ENCODE measurements at places on chromosomes 13 and 19.
A peak's percentile ranks its signal among the peaks of the same experiment; 100 is the strongest.

- no peak for DNase-seq
Observed at GRCh38 chr19:58010507-58010906, 7.9 kb upstream of the ZNF606 start.

- DNase-seq = no peak
Observed at GRCh38 chr19:30781047-30781446, 408.9 kb downstream of the ZNF536 start.

DNA sequence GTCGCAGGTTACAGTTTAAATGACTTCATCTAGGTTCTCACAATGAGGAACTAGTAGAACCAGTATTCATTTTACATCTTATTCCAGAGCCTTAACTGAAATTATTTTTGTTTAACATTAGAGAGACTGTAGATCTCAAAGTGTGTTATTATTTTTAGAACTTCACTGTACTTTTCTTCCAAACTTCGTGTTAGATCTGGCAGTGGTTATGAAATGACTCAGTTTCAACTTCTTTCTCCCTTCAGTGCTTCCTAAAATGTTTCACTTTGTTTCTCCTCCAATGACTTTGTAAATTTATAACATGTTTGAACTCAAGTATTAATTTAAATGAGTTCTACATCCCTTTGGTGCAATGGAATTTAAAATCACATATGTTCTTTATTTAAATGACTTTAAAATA, 139.3 kb downstream of the PCDH9 start:
- DNase-seq = no peak

- DNase-seq = no peak
Observed at GRCh38 chr13:25214491-25215252, 42.6 kb upstream of the AMER2 start.

DNA sequence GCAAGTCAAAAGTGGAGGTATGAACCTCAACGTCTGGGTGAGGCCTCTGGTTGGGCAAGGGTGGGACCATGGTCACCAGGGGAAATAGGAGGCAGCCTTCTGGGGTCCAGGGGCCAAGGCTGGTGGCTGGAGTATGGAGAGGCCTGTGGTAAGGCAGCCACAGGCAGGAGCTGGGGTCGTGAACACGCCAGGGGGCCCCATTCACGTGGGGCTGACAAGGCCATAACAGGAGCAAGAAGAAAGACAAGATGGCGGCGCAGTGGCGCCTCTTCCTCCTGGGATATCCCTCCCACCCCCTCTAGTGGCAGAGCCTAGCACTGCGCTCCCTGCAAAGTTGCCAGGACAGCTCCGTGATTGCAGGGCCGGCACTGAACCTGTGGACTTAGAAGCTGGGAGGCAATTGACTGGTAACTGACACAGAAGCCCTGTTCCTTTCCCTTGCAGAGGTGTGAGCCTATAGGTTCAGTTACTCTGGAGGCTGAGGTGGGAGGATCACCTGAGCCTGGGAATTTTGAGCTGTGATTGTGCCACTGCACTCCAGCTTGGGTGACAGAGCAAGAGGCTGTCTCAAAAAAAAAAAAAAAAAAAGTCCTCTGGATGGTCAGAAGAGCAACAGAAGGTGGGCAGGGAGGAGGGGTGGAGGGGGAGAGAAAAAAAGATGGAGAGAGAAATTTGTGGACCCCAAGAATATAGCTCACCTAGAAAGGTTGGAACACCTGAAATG, 19.7 kb upstream of the EDDM13 start:
- DNase-seq = peak; percentile 81

- no peak for DNase-seq
Observed at GRCh38 chr13:26914148-26914547, 153.6 kb upstream of the GPR12 start.

- peak; percentile 55 for DNase-seq
Observed at GRCh38 chr19:56110515-56111448, 10.3 kb downstream of the ZNF787 start.

GRCh38 chr13:41178040-41178439, 16.3 kb downstream of the KBTBD7 start:
- no peak for DNase-seq

DNA sequence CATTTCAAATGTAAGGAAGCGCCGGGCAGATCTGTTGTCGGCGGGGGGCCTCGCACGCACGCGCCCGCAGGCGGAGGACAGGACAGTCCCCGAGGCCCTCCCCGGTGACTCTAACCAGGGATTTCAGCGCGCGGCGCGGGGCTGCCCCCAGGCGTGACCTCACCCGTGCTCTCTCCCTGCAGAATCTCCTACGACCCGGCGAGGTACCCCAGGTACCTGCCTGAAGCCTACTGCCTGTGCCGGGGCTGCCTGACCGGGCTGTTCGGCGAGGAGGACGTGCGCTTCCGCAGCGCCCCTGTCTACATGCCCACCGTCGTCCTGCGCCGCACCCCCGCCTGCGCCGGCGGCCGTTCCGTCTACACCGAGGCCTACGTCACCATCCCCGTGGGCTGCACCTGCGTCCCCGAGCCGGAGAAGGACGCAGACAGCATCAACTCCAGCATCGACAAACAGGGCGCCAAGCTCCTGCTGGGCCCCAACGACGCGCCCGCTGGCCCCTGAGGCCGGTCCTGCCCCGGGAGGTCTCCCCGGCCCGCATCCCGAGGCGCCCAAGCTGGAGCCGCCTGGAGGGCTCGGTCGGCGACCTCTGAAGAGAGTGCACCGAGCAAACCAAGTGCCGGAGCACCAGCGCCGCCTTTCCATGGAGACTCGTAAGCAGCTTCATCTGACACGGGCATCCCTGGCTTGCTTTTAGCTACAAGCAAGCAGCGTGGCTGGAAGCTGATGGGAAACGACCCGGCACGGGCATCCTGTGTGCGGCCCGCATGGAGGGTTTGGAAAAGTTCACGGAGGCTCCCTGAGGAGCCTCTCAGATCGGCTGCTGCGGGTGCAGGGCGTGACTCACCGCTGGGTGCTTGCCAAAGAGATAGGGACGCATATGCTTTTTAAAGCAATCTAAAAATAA, 18.2 kb downstream of the IL17D start:
- peak; percentile 89 for DNase-seq

GRCh38 chr13:108527844-108528243, 101.6 kb upstream of the MYO16 start:
- no peak for DNase-seq

- no peak for DNase-seq
Observed at GRCh38 chr13:62110079-62110478, 694.4 kb upstream of the PCDH20 start.

DNA sequence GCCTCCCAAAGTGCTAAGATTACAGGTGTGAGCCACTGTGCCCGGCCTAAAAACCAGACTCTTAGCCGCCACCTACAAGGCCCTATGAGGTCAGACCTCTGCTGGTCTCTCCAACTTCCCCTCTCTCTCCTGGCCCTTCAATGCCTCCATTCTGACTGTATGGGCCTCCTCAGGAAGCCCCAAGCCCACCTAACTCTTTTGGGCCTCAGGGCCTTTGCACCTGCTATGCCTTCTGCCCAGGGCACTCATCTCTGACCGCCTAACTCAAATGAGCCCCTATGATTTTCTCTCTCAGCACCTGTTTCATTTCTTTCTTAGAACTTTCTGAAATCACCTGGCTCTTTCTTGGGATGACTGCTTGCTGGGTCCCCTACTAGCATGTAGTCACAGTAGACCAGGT, 6.4 kb downstream of the WIZ start:
- no peak for DNase-seq

GRCh38 chr19:19535311-19536191, 2.5 kb upstream of the CILP2 start:
- DNase-seq = no peak

DNA sequence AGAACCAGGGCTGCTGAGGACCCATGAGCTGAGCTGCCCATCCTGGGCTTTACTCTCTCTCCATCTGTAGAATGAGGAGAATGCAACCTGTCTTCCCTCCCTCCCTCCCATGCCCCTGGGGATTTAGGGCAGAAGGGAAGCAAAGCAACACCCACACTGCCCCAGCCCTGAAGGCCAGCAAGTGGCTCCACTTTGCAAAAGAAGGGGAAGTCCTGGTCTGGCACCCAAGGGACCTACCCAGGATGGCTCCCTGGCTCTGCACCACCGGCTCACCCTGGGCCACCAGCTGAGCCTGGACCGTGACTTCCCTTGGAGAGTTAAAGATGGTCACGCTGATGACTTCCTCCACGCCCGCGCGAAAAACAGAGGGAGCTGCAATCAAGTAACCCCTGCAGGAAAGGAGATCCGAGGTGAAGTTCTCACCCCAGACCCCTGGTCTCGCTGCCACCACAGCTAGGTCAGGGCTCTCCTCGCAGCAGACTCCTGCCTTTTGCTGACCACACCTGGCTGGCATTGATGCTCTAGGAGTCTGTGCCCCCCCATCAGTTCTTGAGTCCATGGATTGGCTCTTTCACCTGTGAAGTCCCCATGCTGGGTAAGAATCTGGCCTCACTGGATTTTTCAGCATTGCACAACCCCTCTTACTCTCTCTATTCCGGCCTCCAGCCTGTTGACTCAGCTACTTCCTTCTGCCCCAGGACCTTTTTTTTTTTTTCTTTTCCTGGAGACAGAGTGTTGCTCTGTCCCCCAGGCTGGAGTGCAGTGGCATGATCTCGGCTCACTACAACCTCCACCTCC, 4.6 kb downstream of the CPAMD8 start:
- DNase-seq = no peak

DNA sequence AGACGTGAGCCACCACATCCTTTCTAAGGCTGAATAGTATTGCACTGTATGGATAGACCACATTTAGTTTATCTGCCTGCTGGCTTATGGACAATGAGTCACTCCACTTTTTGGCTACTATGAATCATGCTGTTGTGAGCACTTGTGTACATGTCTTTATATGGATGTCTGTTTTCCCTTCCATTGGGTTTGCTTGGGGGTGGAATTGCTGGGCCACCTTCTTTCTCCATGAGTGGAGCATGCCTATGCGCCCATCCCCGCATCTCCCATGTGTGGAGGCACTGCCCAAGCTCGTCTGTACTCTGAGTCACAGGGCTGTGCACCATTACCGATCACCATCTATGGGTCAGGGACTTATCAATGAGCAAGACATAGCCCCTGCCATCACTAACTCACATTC, 127.2 kb upstream of the GJB6 start:
- no peak for DNase-seq

GRCh38 chr13:59747529-59747928, 416.2 kb downstream of the DIAPH3 start:
- DNase-seq = no peak

- peak; percentile 48 for DNase-seq
Observed at GRCh38 chr13:48731957-48732569, 78.3 kb downstream of the CYSLTR2 start.

- DNase-seq = no peak
Observed at GRCh38 chr19:33284756-33285155, 17.6 kb downstream of the CEBPA start.

- peak; percentile 74 for DNase-seq
Observed at GRCh38 chr19:55486971-55487923, 989 bp upstream of the SSC5D start.

Measured in retina (tissue), 1 donor.